ENCODE measurements at places on chromosomes 16 and 17.

- DNase-seq: no peak
Measured at GRCh38 chr17:16889088-16889465, 82.8 kb downstream of the TNFRSF13B start.

GRCh38 chr17:78377858-78378224 is 608 bp upstream of the PGS1 start:
- DNase-seq: no peak

GRCh38 chr16:78106686-78107085 is 7.2 kb downstream of the WWOX start:
- DNase-seq: no peak

DNA sequence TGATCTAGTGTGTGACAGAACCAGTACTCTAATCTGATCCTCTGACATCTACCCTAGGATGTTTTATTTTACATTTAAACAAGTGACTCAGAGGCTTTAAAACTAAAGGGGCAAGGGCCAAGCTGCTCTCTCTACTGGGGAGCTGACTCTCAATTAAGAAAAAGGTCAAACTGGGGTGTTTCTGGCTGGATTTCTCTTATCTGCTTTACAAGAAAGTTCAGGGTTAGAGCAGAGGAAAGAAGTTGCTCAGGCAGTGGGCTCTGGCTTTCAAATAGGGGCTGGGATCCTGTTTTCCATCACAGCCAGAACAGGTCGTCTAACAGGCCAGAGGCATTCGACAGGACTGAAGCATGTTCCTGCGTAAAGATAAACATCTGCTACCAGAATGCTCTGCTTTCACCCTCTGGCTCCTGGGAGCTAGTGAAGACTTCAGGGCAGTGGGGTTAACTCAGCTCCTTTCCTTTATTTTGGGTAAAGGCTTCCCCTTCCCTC is 8.5 kb downstream of the MMP28 start:
- DNase-seq: no peak

DNA sequence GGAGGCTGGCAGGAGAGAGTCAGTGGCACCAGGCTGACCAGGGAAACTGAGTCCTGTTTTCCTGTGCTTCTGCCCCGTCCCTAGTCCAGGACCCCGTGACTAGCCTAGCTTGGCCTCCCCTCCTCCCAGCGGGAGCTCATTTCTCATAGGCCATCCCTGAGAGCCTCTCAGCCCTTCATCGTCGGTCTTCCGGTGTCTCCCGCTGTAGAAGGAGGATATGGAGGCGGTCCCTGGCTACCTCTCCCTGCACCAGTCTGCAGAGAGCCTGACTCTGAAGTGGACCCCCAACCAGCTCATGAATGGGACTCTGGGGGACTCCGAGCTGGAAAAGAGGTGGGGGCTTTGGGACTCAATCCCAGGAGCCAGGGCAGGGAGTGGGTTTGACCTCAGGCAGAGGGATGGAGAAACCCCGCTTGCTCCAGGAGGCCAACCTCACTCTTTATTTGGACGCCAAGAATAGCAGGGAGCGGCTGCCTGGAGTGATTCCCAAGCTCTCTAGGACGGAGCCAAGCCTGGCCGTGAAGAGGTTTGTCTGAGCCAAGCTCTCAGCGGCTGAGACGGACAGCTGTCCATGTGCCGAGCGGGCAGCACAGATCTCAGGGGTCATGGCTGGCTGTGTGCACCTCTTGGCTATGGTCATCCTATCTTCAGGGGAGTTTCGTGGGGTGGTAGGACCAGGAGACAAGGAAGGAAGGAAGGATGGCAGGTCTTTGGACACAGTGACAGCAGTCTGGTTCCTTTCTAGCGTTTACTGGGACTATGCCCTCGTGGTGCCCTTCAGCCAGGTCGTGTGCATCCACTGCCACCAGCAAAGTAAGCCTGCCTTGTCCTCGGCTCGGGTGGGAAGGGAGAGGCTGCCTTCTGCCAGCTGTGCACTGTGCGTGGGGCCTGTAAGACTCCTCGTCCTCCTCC is 26.8 kb downstream of the SGSM2 start:
- DNase-seq: no peak

- DNase-seq: no peak
Measured at GRCh38 chr16:29126057-29126494, 141.2 kb downstream of the LAT start.

- no peak for DNase-seq
Measured at GRCh38 chr16:68645494-68646388, 631 bp downstream of the CDH3 start.

DNA sequence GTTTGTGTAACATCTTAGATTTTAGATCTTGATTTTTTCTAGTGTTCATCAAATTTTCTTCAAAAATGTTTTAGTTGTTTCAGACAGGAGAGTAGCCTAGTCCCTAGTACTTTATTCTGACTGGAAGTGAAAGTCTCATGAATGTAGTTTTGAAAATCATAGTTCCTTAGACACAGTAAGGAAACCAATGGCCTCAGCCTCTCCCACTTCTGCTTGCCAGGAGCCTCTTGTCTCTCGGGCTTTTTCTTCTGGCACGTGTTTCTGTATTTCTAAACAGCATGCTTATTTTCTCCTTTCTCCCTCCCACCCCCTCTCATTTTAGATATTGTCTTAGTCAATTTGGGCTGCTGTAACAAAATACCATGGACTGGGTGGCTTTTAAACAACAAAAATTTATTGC is 9.8 kb downstream of the SLFN5 start:
- no peak for DNase-seq

- DNase-seq: no peak
Measured at GRCh38 chr16:5505091-5505887, 407.7 kb upstream of the EEF2KMT start.

DNA sequence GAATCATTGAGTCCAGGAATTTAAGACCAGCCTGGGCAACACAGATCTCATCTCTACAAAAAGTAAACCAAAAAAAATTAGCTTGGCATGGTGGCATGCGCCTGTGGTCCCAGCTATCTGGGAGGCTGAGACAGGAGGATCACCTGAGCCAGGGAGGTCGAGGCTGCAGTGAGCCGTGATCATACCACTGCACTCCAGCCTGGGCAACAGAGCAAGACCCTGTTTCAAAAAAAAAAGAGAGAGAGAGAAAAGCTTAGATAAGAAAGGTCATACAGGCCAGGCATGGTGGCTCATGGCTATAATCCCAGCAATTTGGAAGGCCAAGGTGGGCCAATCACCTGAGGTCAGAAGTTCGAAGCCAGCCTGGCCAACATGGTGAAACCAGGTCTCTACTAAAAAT is 63.5 kb upstream of the DNAH17 start:
- DNase-seq: no peak

DNA sequence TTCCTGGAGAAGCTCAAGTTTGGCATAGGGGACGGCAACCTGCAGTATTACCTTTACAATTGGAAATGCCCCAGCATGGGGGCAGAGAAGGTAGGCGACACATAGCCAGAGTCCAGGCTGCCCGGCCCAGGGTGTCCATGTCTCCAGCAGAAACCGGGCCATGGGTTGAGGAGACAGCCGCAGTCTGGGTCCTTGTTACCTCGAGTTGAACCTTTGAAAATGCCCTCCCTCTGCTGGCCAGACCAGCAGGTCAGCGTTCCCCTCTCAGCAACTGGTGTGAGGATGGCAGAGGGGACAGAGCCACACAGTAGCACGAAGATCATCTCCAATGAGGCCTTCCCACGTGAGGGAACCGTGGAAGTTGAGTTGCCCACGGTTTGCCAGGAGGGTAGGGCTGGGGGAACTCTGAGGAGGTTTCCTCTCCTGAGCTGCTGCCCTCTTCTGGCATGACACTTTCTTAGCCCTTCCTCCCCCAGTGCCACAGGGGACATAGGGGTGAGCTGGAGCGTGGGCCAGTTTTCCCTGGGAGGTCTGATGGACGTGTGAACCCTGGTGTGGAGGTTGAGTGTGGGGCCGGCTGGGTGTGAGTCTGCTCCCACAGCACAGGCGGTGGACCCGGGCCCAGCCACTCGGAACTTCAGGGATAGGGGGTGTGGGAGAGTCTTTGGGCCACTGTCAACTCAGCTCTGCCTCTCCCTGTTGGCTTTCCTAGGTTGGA is 27.2 kb downstream of the PLCD3 start:
- DNase-seq: no peak

GRCh38 chr16:12059216-12059769 is 82.8 kb downstream of the SNX29 start:
- DNase-seq: no peak

GRCh38 chr17:65811043-65811442 is 249.6 kb upstream of the AXIN2 start:
- DNase-seq: no peak

- no peak for DNase-seq
Measured at GRCh38 chr17:68656666-68657065, 55.5 kb upstream of the FAM20A start.

DNA sequence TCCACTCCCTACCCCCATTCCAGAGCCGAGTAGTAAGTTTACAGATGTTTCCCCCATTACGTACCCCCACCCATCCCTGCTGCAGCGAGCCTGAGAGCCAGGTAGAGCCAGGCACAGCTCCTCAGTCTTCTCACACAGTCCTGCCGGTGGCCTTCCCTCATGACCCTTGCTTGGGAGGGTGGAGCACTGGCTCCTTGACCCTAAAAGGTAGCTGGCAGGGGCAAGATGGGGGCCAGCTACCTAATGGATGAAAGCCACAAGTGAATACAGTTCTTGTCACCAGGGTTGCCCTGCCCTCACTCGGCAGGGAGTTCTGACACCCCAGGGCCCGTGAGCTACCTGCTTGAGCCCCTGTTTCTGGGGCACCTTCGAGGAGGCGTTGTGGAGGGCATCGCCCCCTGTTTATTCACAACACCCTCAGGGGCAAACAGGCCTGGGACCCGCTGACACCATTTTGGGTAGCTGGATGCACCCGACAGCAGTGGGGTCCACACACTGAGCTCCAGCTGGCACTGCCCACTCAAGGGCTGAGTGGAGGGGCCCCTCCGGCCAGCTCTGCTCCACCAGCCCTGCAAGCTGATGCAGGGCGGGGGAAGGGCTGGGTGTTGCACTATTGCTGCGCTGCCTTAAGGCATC is 22.2 kb downstream of the ADAM11 start:
- no peak for DNase-seq

DNA sequence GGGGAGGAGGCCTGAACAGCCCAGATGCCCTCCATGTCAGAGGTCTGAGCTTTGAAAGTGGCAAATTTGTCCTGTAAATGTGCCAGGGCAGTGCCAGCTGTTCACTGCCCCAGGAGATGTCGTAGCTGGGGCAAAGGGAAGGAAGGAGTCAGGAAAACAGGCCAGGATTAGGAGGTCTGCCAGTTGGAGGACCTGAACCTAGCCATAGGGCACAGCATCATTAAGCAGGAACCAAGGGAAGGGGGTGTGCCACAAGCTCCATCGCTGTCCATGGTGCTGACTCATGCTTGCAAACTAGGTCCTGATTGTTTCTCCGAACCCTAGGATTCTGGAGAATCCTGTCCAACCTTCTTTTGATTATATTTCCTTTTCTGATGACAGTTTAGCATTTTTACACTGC is 124.2 kb downstream of the TMEM132E start:
- no peak for DNase-seq

- no peak for DNase-seq
Measured at GRCh38 chr16:1019231-1020090, 37.9 kb downstream of the SOX8 start.

GRCh38 chr17:68749349-68750207 is 148.4 kb upstream of the FAM20A start:
- no peak for DNase-seq

GRCh38 chr17:73480740-73481139 is 163.5 kb downstream of the SDK2 start:
- no peak for DNase-seq

DNA sequence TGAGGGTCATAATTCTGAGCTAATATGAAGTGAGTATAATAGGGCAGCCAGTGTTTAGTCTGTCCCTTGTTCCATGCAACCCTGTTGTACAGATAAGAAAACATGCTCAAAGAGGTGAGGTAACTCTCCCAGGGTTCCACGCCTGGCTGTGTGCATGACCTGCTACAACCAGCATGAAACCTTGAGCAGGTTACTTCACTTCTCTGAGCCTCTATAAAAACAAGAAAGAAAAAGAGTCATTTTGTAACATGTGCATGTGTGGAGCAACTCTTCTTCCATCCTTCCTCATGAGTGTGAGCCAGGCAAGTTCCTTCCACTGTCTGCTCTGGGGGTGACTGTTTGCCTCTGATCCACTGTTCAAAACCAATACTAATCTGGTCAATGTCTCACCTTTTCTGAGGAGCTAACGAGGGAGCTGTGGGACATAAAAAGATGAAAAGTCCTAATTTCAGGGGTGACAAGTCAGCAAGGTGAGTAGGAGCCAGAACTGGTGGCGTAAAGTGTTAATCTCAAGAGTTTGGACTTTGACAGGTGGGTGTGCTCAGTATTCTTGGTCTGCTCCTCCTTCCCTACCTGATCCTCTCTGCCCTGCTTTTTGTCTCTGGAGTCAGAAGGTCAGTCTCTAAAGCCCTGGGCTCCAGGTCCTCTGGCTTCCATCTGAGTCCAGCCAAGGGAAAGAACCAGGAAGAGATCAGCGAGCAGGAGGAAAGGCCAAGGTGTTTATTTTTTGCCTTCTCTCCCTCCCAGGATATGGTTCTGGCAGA is 21.5 kb downstream of the GFOD2 start:
- no peak for DNase-seq

- DNase-seq: no peak
Measured at GRCh38 chr16:10601444-10602408, 21.3 kb upstream of the EMP2 start.

- peak; percentile 76 for DNase-seq
Measured at GRCh38 chr17:47239967-47240651, 13.5 kb upstream of the ITGB3 start.
